Globus pallidus (tissue), 1 donor: ENCODE measurements at places on chromosomes 2 and 18.

GRCh38 chr2:15786003-15786654, 154.2 kb upstream of the MYCN start:
- no peak for DNase-seq

GRCh38 chr2:45353879-45354278, 257.2 kb downstream of the SRBD1 start:
- DNase-seq, result no peak

DNA sequence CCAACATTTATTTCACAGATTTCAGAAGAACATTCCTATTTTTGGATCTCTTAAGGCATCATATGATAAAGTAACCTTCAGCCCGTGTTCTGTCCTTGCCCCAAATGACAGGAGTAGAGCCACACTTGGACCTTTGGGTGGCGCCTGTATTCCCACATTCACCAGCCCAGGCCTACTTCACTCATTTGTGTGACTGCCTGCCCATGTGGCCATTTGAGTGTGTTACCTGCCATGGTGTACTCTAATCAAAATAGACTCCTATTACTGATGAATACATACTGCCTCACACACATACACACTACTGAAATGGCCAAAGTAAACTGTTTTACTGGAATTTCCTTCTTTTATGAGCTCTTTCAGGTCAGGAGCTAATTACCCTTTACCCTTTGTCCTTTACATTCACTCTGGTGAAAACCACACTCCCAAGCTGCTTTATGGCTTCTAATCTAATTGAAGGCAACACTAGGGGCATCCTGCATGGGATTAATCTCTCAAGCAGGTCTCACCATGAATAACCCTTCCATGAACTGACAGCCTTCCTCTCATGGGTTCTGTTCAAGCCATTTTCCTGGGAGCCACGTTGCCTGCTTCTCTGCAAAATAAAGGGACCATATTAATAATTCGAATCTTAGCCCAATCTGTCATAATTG, 271.0 kb upstream of the GALNT5 start:
- no peak for DNase-seq

DNA sequence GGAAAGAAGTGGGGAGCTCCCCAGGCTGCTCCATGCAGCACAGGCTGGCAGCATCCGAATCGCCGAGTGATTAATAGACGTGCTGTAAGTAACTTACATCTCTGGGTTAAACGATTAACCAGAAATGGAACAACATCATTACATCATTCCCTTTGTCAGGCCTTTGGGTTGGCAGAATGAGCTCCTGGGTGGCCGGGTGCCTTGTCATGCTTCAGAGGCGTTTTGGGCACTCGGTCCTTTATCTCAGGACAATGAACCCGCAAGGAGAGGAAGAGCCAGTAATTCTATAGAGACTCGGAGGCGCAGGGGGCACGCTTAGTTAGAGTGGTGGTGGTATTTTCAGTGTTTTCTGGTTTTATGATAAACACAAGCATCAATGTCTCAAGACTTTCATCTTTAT, 146.9 kb upstream of the TPO start:
- no peak for DNase-seq

GRCh38 chr2:110121052-110121334, 5.4 kb upstream of the MALL start:
- no peak for DNase-seq

DNA sequence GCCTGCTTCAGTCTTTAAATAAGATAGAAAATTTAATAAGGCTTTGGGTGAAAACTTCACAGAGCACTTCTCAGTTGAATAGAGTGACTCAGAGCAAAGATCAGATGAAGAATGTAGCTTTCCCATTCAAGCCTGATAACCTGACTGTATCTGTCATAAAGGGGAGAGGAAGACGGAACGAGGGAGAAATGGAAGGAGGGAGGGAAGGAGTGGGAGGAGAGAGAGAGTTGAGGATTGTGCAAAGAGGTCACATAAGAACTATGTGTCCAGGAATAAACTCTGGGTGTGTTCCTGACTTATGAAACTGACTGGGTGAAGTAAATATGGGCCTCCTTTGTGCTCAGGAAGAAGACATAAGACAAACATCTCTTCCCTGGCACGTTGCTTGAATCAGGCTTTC, 385.5 kb downstream of the LPIN1 start:
- no peak for DNase-seq
